ENCODE measurements at places on chromosomes 1 and 21.

DNA sequence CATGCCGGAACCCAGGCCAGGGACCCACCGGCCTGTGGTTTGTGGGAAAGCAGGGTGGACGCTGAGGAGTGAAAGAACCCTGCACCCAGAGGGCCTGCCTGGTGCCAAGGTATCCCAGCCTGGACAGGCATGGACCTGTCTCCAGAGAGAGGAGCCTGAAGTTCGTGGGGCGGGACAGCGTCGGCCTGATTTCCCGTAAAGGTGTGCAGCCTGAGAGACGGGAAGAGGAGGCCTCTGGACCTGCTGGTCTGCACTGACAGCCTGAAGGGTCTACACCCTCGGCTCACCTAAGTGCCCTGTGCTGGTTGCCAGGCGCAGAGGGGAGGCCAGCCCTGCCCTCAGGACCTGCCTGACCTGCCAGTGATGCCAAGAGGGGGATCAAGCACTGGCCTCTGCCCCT lies 18.5 kb downstream of the CSF1 start:
- no peak for DNase-seq

DNA sequence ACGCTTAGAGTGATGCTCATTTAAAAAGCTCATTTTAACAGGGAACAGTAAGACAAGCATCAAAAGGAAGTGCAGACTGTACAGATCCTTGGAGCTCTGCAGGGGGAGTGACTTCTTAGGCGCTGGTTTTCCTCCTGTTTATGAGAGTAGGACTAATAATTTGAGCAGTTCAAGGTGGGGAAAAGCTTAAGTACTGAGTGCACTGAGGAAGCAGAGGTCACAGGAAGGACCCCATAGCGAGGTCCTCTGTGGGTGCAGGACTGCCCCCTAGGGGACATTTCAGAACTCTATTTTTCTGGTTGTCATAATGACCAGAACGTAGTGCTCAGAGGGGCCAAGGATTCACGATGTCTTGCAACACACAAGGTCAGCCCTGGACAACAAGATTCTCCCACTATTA lies 112.1 kb downstream of the HLCS start:
- DNase-seq: peak; percentile 39

DNA sequence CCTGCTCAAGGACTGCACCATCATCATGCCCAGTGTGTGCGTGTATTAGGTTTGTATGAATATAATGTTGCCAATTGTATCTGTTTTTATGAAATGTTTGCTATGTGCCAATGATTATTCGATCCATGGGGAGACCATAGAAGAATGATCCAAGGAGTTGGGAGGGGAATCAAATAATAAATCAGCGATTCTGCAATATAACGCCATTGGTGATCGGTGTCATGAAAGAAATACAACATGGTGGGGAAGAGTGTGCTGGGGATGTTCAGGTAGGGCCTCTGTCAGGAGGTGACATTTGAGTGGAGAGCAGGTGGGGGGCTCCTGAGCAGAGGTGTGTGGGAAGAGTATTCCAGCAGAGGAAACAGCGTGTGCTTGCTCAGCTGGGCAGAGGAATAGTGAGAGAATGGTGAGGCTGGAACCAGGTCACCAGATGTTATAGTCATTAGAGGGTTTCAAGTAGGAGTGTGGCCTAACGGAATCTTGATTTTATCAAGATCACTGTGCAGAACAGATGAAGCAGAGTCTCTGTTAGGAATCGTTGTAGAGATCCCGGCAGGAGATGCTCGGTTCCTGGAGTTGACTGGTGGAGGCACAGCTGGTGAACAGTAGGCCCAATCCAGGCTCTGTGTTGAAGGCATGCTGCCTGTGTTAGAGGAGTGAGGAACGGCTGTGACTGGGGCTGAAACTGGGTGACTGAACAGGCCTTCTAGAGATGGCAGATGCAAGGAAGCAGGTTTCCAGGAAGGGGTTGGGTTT lies 2.9 kb upstream of the ZNF496 start:
- no peak for DNase-seq

GRCh38 chr1:10561497-10561896 lies 86.7 kb downstream of the PEX14 start:
- no peak for DNase-seq

- DNase-seq: no peak
These were observed 228.8 kb downstream of the TGFB2 start for GRCh38 chr1:218573925-218574324.

DNA sequence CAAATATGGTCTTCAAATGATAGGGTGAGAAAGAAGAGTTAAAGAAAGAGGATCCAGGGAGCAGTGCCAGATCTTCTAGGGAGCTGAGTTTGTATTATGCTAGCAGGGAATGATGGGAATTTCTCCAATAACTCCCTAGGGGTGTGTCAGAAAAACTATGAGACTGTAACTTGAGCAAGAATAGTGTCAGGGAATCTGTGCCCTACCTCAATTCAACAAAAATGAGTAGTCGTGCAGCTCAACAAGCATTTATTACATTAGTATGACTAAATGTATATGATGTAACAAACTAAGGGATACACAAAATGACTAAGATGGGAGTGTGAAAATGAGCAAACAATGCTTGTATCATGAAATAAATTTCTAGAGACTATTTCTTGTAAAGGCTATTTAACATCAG lies 24.2 kb downstream of the SPAG17 start:
- DNase-seq: no peak

- DNase-seq: no peak
These were observed 24.6 kb downstream of the ST7L start for GRCh38 chr1:112594208-112594876.

DNA sequence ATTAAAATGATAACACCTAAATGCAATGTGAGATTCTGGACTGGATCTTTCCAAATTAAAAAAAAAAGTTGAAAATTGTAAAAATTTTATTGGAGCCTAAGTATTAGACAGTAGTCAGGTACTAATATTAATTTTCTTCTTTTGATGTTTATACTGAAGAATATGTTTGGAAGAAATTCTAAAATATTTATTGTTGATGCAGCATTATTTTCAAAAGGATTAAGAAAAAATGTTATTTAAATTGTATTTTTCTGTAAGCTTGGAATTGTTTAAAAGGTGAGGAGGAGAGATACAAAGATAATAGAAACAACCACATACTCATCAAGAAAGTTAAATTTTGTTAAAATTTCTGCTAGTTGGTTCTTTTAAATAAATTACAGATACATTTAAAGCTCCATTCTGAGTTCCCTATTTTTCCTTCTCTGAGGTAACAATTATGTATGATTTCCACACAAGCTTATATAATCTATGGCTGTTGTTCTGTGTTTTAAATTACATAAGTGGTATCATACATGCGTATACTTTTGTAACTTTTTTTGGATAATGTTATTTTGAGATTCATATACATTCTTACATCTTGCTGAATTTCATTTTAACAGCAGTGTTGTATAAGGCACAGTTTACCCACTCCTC lies 180.3 kb upstream of the RGS18 start:
- no peak for DNase-seq

GRCh38 chr1:57713501-57713900 lies 289.6 kb upstream of the DAB1 start:
- no peak for DNase-seq

- DNase-seq: no peak
These were observed 1047.6 kb upstream of the ADGRL4 start for GRCh38 chr1:80054129-80054528.

DNA sequence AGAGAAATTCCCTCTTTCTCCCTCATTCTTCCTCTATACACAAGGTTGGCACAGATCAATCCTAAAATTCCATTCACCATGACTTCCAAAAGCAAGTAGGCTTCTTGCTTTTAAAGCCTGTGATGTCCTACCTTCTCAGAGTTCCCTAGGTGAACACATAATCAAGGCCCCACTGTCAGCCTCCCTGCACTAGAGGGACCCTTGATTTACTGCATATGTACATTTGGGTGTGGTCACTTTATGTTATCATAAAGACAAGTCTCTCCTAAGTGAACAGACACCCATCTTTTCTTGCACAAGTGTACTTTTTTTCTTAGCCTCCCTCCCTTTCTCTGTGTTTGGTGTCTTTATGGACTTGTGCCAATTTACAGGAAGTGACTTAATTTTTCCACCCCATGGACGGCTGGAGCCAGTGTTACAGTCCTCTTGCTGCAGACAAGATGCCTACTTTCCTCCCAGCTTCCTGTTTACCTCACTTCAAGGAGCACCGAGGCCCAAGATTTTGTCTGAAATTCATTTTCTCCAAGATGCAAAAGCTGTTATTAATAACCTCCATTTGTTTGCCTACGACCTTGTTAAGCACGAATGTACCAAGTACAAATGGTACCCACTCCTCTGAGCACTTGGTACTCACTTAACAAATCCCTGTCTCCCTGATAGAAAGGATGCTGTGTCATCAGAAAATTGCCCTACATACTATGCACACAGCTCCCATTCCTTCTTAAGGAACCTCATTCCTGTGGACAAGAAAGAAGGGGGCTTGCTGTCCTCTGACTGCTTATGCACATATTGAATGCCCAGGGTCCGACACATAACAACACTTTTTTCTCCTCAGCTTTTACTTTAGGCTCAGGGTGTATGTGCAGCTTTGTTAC lies 82.8 kb upstream of the SLC44A3 start:
- DNase-seq: no peak

- peak; percentile 86 for DNase-seq
These were observed at the start of gene CSTB for GRCh38 chr21:43775795-43776430. Gene CSTB, minus strand, starts transcription at chr21:43776308. Its CDS starts 39 bp downstream, at chr21:43776269.

- no peak for DNase-seq
These were observed 28.4 kb downstream of the ZBTB17 start for GRCh38 chr1:15947382-15948090.

DNA sequence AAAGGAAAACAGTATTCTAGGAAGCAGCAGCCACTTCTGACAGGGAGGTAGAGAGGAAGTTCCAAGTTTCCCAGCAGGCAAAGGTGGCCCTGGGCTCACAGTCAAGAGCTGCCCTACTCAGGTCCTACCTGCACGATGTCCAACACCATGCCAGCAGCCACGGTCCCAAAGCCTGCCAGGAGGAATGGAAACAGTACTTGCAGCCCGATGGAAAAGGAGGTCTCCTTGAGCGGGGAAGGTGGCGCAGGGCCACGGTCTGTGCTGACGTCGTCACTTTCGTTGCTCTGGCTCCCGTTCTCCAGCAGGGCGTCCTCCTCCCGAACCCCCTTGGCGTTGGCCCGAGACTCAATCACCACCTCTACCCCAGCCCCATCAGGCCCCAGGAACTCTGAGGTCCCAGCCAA lies 3.1 kb downstream of the SLC41A1 start:
- DNase-seq: no peak

GRCh38 chr1:33716976-33717688 lies 146.7 kb upstream of the HMGB4 start:
- no peak for DNase-seq

DNA sequence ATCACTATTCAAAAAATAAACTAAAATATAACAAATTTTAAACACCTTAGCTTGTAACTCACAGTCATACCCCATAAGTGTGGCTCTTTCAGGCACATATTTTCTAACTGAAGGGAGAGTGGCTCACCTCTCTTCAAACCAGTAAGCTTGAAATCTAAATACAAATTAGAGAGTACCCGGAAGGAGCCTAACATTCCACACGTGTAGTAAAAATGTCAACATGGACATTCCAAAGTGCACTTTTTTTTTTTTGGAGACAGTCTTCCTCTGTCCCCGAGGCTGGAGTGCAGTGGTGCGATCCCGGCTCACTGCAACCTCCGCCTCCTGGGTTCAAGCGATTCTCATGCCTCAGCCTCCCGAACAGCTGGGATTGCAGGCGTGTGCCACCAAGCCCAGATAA lies 275.6 kb upstream of the ADGRL2 start:
- DNase-seq: no peak

GRCh38 chr1:73755649-73756048 lies 442.3 kb downstream of the LRRIQ3 start:
- DNase-seq: no peak

- DNase-seq: peak; percentile 57
These were observed 6.5 kb upstream of the PDXK start for GRCh38 chr21:43712268-43712942.

DNA sequence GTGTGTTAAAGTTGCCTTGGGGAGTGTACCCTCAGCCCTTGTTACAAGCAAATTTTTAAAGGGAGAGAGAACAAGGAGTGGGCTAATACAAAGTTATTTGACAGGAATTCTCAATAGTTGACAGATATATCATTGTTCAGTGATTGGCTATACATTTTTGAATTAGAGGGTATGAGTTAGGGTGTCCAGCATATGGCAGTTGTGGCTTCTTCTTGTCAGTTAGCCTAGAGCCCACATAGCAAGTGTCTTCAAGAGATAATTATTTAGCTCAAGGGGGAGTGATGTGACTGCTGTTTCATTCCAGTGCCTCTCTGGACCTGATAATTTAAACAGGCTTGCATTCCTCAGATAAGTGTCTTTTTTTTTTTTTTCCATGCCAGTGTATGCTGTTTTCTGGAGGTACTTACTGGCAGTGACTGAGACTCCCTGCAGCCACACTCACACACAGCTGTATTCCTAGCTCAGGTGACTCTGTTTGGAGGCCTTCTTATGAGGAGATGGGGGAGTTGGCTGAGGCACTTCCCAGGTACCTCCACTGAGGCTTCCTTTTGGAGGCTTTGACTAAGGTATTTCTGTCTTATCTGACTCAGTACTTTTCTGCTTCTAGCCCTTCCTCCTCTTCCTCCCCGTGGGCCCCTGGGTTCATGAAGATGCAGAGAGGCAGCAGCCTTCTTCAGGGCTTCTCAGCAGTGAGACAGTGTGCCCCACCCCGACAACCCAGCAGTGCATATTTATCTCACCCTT lies 32.3 kb downstream of the IVNS1ABP start:
- no peak for DNase-seq

DNA sequence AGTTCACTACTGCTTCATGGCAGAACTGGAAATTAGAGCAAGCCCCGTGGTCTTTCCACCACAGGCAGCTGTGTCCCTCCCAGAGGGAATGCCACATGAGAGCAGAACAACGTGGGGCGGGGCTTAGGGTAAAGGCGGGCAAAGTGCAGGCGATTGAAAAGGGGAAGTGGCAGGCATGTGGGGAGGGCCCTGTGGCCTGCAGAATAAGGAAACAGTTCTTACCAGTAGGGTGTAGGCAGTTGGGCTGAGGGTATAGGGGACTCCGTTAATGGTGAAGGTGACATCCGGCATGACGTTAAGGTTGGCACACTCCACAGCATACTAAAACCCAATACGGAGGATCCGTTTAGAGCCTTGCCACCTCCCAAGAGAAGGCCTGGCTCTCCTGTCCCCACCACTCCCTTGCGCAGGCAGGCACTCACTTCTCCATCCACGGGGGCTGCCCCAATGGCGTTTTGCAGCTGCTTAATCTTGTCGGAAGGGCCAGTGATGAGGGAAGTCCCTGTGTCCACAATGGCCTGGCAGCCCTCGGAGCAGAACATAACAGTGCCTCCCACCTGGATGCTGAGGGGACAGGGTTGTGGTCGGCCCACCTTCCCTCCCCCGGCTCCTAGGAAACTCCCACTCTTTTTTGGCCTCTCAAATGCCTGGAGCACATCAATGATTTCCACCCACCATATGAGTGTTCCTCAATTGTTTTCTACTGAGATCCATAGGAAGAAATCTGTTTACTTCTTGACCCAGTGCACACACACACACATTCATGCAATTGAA lies 9.1 kb upstream of the RAB7B start:
- DNase-seq: no peak

- no peak for DNase-seq
These were observed 1.9 kb downstream of the TOR1AIP2 start for GRCh38 chr1:179875596-179876299.

- DNase-seq: no peak
These were observed 216.5 kb upstream of the VAMP3 start for GRCh38 chr1:7554385-7555235.

GRCh38 chr1:95287825-95288224 lies 53.8 kb downstream of the RWDD3 start:
- DNase-seq: no peak

GRCh38 chr1:161013488-161014230 lies 7.3 kb downstream of the F11R start:
- DNase-seq: peak; percentile 54

All from AG08396 (cell line).